ENCODE measurements at places on chromosomes 12 and 14.

GRCh38 chr12:113899561-113900471 is 66.3 kb downstream of the RBM19 start:
- no peak for DNase-seq

- no peak for DNase-seq
These were observed 5.4 kb downstream of the DLK1 start for GRCh38 chr14:100731846-100732765.

DNA sequence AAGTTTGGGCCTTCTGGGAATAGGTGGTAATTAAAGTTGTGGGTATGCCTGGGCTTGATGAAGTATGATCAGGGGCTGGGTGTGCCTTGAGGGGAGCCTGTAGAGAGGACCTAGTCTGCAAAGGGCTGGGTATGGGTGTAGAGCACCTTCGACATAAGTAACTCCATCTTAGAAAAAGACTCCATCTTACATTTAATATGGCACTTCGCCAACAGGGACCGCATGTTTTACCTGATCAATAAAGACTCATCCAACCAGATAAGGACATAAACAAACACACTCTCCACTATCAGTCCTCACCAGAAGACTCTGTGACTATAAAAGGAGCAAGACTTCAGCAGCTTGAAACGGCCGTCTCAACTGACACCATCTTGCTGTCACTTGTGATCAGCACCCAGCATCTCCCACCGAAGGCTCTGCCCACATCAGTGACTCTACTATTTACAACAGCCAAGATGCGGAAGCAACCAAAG is 23.5 kb upstream of the GPR68 start:
- no peak for DNase-seq

GRCh38 chr14:61186341-61187195 is 94.6 kb downstream of the TMEM30B start:
- no peak for DNase-seq

DNA sequence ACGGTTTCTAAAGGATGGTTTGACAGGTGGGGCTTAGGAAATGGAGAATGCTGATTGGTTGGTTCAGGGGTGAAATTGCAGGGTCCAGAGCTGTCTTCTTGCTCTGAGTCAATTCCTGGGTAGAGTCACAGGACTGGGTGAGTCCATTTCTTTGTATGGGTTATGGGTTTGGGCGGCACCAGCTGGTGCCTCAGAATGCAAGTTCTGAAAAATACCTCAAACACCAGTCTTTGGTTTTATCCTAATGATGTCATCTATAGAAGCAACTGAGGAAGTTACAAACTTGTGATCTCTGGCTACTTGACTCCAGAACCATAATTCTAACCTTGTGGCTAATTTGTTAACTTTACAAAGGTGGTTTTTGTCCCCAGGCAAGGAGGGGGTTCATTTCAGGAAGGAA is 47.6 kb upstream of the EIF5 start:
- DNase-seq: no peak

DNA sequence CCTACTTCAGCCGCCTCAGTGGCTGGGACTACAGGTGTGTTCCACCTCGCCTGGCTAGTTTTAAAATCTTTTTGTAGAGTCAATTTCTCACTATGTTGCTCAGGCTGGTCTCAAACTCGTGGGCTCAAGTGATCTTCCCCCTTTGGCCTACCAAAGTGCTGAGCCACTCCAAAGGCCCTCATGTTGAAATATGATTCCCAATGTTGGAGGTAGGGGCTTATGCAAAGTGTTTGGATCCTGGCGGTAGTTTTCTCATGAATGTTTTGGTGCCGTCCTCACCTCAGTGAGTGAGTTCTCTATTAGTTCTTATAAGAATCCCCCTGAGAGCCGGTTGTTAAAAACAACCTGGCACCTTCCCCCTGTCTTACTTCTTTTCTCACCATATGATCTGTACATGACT is 784.6 kb downstream of the TMTC2 start:
- no peak for DNase-seq

DNA sequence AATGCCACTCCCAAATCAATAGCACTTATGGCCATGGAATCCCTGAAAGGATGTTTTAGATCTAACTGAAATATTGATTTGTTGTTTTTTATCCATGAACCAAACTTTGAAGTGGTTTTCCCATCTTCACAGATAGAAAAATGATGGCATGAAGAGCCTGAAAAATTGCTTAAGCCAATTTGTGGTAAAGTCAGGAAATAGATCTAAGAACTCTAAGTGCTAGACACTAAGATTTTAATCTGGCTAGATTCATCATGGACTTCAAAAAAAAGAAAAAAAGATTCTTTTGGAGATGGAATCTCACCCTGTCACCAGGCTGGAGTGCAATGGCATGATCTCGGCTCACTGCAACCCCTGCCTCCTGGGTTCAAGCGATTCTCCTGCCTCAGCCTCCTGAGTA is 45.0 kb upstream of the STRN3 start:
- DNase-seq: no peak

GRCh38 chr12:124293286-124294003 is 1.4 kb upstream of the RFLNA start:
- DNase-seq: no peak

- DNase-seq: no peak
These were observed 324.6 kb downstream of the TMEM121 start for GRCh38 chr14:105850853-105851581.

DNA sequence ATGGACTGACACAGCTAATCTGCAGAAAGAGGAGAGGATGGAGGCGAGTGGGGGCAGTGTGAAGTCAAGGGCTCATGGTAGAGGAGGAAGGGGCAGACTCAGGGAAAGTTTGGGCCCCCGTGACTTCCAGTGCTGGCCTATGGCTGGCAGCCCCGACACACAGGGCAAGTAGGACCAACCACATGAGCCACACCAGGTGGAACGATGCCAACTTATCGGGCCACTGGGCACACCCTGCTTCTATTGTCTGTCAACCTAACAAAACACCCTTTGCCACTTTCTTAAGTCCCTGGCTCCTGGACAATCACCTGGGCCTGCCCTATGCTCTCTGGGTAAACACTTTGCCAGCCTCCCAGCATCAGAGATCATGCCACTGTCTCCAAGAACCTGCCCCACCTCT is 65.2 kb upstream of the PSMC1 start:
- no peak for DNase-seq

- DNase-seq: no peak
These were observed 21.4 kb upstream of the C12orf42 start for GRCh38 chr12:103517161-103517560.

GRCh38 chr14:22469538-22470303 is 119.3 kb downstream of the DAD1 start:
- no peak for DNase-seq

DNA sequence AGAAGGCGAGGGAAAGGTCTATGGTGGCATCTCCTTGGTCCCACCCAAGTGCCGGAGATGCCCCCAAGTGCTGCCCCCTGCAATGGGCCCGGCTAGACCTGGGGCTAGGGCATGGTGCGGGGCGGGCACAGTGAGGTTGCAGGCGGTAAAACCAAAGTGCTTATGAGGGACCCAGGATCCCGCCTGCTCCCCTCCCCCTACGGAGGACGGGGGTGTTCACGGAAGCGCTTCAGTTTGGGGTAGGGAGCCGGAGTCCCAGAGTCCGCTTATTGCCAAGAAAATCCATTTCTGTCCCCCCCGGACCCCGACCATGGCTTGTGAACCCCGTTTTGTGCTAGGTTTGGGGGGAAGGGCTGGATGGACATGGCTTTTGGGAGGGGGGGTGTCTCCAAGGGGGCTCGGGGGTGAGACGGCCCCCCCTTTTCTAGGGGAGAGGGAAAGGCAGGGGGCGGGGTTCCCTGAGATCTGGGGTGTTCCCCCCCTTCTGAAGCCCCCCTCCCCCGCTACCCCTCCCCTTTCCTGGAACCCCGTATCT is 5.4 kb upstream of the GPR84 start:
- no peak for DNase-seq

DNA sequence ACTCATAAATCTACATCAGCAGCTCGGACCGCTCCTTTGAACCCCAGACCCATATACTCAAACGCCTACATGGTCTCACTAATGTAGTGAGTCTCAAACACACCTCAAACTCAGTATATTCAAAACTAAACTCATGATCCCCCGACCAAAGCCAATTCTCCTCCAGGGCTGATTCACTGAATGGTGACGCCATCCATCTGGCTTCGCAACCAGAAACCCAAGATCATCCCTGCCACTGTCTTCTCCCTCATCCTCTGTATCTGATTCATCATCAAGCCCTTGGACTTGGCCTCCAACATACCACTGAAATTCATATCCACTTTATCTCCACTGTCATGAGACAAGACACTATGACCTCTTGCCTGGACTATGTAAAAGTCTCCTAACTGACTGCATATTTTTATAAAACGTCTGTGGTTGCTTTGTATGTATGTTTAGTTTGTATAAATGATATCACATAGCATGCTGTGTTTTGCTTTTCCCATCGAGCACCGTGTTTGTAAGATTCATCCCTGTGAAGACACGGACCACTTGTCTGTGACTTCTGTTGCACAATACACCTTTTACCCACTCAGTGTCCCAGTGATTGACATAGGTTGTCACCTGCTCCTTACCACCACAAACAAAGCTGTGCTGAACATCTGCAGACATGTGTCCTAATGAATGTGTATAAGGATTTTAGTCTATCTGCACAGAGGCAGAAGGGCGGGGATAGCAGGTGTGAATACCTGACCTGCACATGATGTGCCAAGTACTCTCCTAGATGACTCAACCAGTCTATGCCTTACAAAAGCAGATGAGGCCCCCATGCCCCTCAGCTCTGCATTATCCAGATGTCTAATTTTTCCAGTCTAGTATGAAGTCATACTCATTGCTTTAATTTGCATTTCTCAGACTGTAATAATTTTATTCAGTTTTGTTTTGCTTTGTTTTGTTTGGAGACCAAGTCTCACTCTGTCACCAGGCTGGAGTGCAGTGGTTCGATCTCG is 76.9 kb downstream of the VWF start:
- DNase-seq: no peak

GRCh38 chr12:49058366-49059044 is 2.1 kb downstream of the KMT2D start:
- DNase-seq: no peak

- DNase-seq: peak; percentile 74
These were observed at the start of gene NUP107 for GRCh38 chr12:68686595-68687521. Gene NUP107, plus strand, starts transcription at chr12:68686978. Its CDS starts 88 bp downstream, at chr12:68687066.

- no peak for DNase-seq
These were observed 15.2 kb upstream of the AKAP6 start for GRCh38 chr14:32313844-32314376.

DNA sequence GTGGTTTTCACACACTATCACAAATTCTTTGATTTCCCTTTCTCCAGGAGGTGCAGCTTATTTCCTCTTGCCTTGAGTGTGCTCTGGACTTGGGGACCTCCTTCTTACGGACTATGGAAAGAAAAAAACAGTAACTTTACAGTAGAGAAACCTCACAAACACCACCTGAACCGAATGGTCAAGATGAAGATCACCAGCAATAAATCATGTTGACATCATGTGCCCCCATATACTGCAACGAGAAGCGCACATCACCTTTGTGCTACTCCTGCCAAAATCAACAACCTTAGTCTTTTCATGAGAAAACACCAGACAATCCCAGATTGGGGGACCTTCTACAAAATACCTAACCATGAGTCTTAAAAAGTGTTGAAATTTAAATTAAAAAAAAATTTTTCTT is 13.3 kb upstream of the NYNRIN start:
- no peak for DNase-seq

- DNase-seq: no peak
These were observed 30.2 kb downstream of the SMUG1 start for GRCh38 chr12:54158610-54159009.

GRCh38 chr14:99330316-99331240 is 58.6 kb upstream of the BCL11B start:
- no peak for DNase-seq

- no peak for DNase-seq
These were observed 36.2 kb downstream of the BEGAIN start for GRCh38 chr14:100551056-100551455.

Data from cortex of kidney (tissue), 1 donor.